Stimulated activated CD8-positive, alpha-beta memory T cell treated with anti-CD3 and anti-CD28 coated beads, Interleukin-4, amount 100 ng/mL, for 1 hour (primary cell): ENCODE measurements at places on chromosomes 1 and 21.

DNA sequence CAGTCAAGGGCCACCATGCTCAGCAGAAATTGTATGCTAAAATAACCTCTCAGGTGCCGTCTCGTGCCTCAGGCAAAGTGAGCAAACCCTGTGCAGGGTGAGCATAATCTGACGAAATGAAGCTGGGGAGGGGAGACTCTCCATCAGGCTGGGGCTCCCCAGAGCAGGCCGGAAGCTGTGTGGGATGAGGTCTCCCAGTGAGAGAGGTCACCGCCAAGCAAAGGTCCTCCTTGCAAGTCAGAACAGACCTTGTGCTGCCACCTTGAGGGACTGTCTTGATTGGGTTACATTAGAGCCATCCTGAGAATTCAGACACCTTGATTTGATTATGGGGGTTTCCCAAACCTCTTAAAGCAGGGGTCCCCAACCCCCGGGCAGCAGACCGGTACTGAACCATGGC is 64.2 kb downstream of the ZNF684 start:
- DNase-seq = no peak

DNA sequence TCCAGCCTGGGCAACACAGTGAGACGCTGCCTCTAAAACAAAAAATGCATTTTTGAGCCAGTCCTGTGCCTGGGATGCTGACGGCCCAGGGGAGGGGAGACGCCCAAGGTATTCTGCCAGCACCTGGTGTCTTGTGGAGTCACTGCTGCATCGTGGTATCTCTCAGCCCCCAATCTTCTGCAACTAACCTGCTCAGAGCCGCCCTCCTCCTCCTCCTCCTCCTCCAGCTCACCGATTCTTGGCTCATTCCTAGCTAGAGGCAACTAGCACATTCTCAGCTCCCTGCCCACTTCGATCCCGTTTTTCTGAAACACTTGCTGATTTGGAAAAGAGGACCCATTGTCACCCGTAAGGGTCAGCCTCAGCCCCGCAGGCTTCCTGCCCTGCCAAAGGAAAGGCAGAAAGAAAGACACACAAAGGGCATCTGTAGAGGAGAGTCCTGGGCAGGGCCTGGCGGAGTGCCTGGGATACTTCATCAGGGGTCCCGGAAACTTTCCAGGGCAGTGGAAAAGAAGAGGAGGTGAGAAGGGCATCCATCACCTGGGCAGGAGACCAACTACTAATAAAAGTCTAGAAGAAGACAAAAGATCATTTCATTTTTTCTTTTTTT is 20.7 kb downstream of the GPR157 start:
- DNase-seq = no peak

- DNase-seq = no peak
Measured at GRCh38 chr1:116290085-116290705, 82.8 kb upstream of the ATP1A1 start.

DNA sequence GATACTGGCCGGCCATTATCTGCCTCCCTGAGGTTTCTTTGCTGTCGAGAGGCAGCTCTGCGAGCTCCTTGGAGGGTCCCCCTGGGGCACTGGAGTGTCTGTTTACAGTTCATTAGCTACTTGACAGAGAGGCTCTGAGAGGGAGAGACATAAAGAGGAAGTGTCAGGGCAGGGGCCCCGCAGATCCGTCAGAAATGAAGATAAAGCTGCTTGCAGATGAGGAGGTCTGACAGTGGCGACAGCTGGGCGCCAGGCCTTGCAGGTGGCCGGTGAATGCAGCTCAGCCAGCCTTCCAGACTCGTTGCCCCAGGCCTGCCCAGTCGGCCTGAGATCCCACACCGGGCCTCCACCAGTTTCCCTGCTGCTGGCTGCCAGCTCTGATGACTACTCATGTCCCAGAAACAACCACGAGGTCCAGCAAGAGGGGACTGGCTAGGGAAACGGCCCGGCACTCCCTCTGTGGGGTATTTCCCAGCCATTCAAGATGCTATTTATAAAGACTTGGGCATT is 84.7 kb downstream of the DISP3 start:
- DNase-seq = no peak

- no peak for DNase-seq
Measured at GRCh38 chr1:116465845-116466685, 93.0 kb downstream of the ATP1A1 start.
